ENCODE measurements at places on chromosomes 1 and 21. TPM values are rescaled to one million over a fixed set of nuclear protein-coding genes. Genes with fewer than 3 reads are reported as not detected.

Gene TAS1R3
- 0.19 TPM for total RNA-seq

Gene SHC1
- 144 TPM for total RNA-seq

Gene ASCL5
- total RNA-seq, result not detected

Gene HENMT1
- 1.8 TPM for total RNA-seq

Gene PLPPR4
- not detected for total RNA-seq

All from endothelial cell of coronary artery (primary cell).